ENCODE measurements at places on chromosomes 4 and X.

DNA sequence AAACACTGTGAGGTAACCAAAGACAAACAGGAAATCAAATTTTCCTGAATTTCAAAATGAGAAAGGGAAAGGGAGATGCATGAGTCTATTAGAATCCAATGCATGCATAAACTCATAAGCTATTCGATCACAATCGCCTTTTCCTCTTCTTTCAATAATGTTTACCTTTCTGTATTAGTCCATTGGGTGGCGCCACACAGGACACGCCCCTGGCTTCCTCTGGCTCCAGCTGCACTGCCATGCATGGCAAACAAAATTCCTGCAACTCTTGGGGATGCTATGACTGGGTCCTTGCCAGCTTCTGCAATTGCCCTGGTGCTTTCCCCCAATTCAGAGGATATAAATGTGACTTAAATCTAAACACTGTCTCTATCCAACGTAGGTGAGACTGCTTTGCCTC lies 424.5 kb upstream of the PCDH7 start:
- no peak for DNase-seq

- no peak for DNase-seq
Observed at GRCh38 chr4:41665636-41666207, 82.8 kb downstream of the PHOX2B start.

- no peak for DNase-seq
Observed at GRCh38 chr4:3862640-3863420, 96.6 kb downstream of the ADRA2C start.

GRCh38 chr4:121706595-121707021 lies 9.8 kb upstream of the ANXA5 start:
- no peak for DNase-seq

DNA sequence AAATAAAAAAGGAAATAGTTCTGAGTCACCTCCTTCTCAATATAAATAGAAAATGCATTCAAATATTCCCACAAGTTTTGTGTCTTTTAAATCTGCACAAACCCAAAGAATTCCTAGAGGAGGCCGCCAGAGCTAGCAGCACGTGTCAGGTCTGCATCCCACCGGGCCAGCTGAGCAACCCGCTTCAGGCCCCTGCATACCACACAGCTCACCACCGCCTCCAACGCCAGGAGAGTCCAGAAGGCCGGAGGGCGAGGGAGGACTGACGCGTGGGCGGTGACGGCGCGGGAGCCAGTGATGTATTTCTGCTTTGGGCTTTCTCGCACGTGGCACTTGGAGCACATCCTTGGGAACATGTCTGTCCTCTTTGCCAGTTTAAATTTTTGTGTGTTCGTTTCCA lies 61.9 kb upstream of the CLDN34 start:
- DNase-seq, result no peak

GRCh38 chr4:52546449-52546848 lies 112.7 kb downstream of the USP46 start:
- DNase-seq, result no peak

- DNase-seq, result no peak
Observed at GRCh38 chr4:134313591-134313990, 112.0 kb upstream of the PABPC4L start.

DNA sequence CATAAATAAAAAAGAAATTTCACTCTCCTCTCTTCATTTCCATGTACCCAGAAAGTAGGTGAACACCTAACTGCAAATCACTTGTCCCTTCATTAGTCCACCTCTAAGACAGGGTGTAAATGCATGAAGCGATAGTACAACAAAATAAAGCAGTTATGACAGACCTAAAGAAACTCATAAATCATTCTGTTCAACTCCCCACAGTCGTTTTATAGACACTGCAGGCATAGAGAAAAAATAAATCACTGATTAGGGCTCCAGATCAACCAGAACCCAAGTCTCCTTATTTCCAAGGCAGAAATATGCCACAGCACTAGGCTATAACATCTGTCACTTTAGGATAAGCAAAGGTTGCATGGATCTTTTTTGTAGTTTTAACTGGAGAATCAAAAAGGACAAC lies 3.0 kb downstream of the RASGEF1B start:
- DNase-seq, result no peak

DNA sequence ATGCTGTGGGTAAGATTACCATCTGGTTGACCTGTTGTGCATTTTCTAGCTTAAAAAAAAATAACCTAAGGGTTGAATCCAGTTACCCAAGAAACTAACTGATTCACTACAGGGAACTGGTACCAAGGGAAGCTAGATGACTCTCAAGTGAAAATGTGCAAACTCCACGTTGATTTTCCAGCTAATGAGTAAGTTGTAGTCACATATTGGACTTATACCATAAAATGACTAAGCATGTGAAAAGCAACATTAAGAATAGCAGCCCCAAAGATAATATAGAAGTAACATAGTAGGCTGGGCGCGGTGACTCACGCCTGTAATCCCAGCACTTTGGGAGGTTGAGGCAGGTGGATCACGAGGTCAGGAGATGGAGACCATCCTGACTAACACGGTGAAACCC lies 270.9 kb downstream of the SPRY1 start:
- DNase-seq, result no peak

DNA sequence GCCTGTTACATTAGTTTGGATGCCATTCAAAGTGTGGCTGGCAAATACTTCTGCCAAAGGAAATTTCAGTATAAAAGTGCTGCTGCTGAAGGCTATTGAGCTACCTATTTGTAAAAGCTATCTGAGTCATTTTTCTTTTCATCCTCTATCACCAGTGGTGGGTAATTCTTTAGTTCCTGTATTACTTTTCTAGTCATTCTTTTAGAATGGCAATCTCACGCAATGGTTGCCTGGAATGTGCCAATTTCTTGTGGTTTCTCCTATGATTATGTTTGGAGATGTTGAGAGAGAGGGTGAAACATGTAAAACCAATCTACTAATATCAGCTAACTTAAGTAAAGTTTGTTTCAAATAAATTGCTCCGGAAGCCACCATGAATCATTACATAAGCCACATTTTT lies 685.0 kb downstream of the RAPGEF2 start:
- DNase-seq, result no peak

- no peak for DNase-seq
Observed at GRCh38 chr4:47654972-47655693, 170.1 kb downstream of the ATP10D start.

DNA sequence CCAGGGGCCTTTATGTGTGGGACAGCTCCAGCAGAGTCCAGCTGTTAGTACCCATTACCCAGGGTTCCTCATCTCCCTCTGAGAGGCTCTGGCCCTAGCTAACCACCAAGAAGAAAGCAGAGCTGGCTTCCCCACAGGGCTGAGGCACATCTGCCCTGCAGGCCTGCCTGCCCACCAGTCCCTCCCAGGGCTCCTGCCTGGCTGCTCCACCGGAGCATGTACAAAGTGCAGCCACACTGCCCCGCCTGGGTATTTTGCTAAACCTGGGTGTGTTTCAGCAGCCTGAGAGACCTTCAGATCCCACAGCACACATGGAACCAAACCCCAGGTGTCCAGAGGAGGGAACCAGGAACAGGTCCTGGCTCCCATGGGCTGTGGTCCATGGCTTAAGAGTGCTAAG lies 500.4 kb upstream of the KLHL4 start:
- DNase-seq, result no peak

DNA sequence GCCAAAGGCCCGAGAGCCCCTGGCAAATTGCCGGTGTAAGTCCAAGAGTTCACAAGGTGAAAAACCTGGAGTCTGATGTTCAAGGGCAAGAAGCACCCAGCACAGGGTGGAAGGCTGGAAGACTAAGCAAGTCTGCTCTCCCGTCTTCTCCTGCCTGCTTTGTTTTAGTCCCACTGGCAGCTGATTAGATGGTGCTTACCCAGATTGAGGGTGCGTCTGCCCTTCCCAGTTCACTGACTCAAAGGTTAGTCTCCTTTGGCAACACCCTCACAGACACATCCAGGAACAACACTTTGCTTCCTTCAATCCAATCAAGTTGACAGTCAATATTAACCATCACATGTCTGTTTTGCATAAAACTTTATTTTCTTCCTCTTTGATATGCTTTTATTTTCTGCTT lies 157.4 kb downstream of the HS3ST1 start:
- DNase-seq, result no peak

GRCh38 chr4:52421811-52422213 lies 237.3 kb downstream of the USP46 start:
- no peak for DNase-seq

- no peak for DNase-seq
Observed at GRCh38 chrX:10653302-10653701, 32.9 kb upstream of the MID1 start.

DNA sequence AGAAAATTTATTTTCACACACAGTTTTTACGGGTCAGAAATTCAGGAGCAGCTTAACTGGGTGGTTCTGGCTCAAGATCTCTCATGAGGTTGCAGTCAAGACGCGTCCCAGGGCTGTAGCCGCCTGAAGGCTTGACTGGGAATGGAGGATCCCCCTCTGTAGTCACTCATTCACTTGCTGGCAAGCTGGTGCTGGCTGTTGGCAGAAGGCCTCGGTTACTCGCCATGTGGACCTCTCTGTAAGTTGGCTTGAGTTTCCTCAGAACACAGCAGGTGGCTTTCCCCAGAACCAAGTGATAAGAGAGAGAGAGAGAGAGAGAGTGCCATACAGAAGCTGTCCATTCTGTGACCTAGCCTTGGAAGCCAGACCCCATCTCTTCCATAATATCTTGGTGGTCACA lies 132.8 kb downstream of the DCLK2 start:
- DNase-seq, result no peak

GRCh38 chr4:75718529-75718928 lies 5.8 kb upstream of the USO1 start:
- DNase-seq, result no peak

DNA sequence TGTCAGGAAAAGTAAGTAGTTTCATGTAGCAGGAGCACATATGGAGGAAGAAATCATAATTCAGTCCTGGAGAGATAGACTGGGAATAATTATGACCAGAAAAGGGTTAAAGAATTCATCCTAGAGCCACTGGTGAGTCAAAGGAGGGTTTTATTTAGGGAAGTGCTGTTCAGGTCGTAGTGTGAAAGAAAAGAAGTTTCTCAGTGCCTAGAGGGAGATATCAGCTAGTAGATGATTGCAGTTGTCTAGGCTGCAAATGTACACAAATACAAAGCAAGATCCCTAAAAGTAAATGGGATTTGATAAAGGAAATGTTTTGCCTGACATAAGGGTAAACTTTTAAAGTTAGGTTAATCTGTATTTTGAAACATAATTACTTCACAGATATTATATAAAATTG lies 403.2 kb downstream of the ACTRT1 start:
- no peak for DNase-seq

- peak; percentile 26 for DNase-seq
Observed at GRCh38 chrX:53093748-53094581, at the start of gene KANTR. Gene KANTR, plus strand, starts transcription at chrX:53094142. Its CDS starts 30,131 bp downstream, at chrX:53124273.

DNA sequence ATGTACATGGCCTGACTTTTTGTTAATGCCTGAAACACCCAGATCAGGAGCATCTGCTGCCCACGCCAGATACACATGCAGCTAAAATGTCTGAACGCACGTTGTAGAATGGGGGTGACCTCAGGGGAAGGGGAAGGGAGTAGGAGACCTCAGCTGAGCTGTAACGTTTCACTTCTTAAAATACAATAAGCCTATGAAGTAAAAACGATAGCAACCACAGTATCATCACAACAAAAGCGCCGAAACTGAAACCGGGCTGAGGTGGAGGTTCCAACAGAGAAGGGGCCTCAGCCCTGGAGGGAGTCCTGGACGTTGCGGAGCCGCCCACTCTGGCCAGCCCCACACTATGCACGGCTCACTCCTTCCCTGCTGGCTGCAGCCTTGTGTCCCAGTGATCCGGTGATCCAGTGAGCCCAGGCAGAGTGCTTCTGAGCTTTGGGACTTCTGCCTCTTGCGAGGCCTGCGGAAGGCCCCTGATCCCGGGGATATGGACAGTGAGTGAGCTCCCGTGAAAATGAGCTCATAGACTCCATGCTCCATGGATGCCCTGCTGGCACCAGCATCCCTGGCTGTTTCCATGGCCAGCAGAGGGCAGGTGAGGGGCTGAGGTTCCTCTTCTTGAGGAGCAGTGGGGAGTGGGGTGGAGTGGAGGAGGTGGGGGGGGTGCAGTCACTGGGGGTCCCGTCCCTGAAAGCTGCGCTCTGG lies 52.0 kb downstream of the HMX1 start:
- no peak for DNase-seq

GRCh38 chr4:167424341-167425256 lies 190.3 kb upstream of the SPOCK3 start:
- DNase-seq, result no peak

DNA sequence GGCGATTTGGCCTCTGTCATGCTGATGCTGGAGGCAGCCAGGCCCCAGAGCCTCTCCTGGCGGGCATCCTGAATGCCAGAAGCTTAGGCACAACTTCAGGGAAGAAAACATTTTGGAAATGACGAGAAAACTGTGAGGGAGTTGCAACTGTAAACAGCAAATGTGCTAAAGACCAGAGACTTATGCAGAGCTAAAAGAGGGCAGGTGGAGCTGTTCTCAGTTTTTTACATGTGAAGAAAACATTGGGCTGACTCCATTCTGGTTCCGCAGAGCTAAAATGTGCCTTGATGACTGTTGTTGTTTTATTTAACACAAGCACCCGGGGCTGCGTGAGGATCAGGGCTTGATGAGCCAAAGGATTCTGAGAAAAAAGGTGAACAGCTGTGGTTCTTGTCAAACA lies 10.8 kb upstream of the ARX start:
- no peak for DNase-seq

DNA sequence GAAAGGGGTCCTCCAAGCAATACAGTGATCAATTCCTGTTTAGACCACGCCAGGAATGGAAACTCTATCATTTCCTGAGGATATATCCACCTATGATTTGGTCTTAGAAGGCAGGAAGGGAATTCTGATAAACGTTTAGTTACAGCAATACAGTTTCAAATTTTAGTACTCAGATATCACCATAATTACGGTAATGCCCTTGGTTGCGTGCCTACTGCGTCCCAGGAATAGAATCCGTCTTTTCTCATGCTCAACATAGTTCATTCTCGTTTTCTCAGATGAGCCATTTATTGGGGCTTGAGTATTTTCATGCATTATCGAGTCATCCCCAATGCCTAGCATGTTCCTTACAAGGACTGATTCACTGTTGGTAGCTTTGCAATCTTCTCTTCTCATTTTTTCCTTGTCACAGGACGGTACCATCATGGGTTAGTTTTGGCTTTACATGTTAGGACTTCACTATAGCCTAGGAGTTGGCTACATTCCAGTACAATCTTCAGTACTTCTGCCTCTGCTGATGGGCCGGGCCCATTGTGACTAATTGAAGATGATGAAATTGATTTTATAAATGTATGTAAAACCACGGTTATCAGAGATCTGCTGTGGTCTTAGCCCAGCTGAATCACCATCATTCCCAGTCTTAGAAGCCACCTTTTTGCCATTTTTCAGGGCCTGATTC lies 4.4 kb upstream of the PRKX start:
- DNase-seq, result no peak

- DNase-seq, result no peak
Observed at GRCh38 chr4:40395166-40395900, 60.2 kb downstream of the CHRNA9 start.

GRCh38 chrX:37846558-37846933 lies 825 bp downstream of the DYNLT3 start:
- no peak for DNase-seq

GRCh38 chr4:142850478-142850877 lies 4.4 kb upstream of the INPP4B start:
- DNase-seq, result no peak

Measured in NCI-H187 treated with DMSO at 0.1 percent for 48 hours (cell line).